ENCODE measurements at places on chromosomes 6 and 20.

DNA sequence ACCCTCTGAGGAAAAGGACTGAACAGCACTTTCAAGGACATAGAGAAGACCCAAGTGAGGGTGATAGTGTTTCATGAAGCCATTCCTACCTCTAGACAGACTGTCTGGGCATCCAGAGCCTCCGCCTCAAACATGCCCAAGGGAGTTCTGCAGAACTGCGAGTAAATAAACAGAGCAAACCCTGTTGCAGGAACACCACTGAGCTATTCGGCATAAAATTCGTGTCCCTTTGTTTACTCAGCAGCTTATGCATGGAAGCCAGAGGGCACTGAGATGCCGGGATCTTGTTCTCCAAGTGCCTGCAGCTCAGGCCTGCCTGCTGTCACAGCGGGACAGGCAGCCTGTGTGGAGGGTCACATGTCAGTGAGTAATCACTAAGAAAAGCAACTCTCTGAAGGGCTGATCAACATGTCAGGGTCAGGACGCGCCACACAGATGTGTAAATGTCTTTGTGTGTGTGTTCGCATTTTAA is 164.9 kb upstream of the HEY2 start:
- DNase-seq, result peak; percentile 81

DNA sequence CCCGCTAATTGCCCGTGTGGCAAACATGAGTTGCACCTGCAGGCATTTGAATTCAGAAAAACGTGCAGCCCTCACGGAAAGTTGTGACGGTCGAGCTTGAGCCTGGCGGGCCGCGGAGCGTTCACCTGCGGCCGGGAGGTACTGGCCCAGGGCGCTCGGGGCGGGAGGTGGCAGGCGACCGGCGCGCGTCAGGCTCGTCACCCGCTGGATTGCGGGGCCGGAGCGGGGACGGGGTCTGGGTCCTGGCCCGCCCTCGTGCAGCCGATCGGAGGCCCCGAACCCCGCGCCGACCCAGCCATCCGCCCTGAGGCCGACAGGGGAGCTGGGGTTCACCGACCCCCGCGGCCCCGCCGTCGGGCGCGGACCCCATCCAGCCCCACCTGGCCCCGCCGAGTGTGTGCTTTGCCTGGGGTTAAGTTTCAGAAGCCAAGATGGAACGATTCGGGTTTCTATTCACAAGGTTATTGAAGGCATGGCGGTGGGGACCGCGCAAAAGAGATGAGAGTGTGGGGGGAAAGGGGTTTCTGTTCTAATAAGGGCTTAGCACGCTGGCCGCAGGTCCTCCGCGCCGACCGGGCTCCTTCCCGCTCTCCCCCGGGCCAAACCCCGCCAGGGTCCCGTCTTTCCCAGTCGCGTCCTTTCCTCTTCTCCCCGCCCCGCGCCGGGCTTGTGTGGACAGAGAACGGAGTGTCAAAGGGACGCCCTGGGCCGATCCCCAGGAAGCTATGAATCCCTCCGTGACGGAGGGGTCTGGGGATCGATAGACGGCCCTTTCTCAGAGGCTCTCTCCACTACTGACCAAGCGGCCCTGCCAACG is 1.6 kb upstream of the HEY2 start:
- DNase-seq, result no peak

GRCh38 chr6:56144538-56145324 is 102.6 kb downstream of the COL21A1 start:
- peak; percentile 72 for DNase-seq

DNA sequence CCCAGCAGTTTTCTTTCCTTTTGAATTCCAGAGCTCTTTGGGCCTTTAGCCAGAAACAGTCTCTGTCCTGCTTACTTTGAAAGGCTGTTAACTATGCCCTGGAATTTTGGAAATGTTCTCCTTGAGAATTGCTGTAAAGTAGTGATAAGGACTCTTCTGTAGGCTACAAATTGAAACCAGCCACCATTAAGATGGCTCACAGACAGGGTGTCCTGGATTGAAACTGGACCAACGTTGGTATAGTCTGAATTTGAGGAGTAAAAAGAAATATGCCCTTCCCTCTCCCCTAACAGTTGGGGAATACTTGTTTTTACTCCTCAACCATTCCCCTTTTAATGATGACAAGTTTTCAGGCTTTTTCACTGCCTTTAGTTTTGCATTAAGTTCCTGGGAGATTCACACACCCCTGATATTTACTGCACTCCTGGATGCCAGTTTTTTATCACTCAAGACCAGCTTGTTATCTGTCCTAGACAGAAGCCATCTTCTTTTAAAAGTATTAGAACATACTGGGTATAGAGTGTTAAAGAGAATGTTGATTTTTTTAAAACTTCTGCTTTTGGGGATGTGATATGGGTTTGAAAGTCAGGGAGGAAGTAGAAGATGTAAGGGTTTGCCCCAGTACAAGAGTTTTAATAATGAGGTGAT is 21.9 kb downstream of the TOP1 start:
- peak; percentile 47 for DNase-seq

DNA sequence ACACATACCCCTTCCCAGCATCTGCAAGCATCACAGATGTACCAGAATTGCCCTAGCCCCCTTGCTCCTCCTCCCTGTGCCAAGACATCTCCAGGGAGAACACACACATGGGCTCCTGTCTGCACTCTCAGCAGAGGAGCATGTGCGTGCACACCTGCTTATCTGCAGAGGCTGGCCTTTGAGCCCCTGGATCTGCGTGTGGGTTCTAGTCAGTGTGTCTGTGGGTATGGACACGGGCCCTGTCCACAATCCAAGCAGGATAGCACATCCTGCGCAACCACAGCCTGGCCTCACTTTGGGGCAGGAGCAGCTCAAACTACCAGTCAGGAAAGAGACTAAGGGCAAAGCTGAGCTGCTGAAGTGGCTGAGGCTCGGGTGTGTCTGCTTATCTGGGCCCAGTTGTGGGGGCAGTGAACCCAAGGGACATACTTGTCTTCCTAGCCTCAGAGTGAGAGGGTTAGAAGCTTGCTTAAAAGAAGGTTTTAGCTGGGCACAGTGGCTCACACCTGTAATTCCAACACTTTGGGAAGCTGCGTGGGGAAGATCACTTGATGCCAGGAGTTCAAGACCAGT is 41.0 kb downstream of the HM13 start:
- DNase-seq, result no peak

GRCh38 chr20:52270696-52271095 is 79.1 kb upstream of the ZFP64 start:
- DNase-seq, result no peak

DNA sequence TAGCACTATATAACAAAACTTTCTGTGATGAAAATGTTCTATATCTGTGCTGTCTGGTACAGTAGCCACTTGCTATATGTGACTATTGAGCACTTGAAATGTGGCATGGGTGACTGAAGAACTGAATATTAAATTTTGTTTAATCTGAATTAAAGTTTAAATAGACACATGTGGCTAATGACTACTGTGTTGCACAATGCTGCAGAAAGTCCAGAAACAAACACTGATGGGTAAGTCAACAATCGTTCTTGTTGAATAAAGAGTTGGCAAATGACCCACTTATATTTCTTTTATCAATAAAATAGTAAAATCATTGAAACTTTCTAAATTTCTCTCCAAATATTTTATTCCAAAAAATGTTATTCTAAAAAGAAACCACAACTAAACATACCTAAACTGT is 81.8 kb downstream of the PROKR2 start:
- no peak for DNase-seq

- peak; percentile 6 for DNase-seq
Measured at GRCh38 chr6:165060720-165061119, 248.7 kb downstream of the C6orf118 start.

- peak; percentile 24 for DNase-seq
Measured at GRCh38 chr20:46057856-46058598, 29.0 kb downstream of the SLC12A5 start.

- DNase-seq, result peak; percentile 83
Measured at GRCh38 chr6:2999618-3000557, at the start of gene NQO2. TSS of gene NQO2 (plus strand) at chr6:2999894. CDS start at chr6:3006553, 6,659 bp downstream.

- no peak for DNase-seq
Measured at GRCh38 chr6:134331256-134331655, 13.3 kb upstream of the SGK1 start.

GRCh38 chr6:44216677-44217331 is at the start of gene MYMX:
TSS of gene MYMX (plus strand) at chr6:44216926. CDS start at chr6:44217472, 546 bp downstream.
- DNase-seq, result no peak

DNA sequence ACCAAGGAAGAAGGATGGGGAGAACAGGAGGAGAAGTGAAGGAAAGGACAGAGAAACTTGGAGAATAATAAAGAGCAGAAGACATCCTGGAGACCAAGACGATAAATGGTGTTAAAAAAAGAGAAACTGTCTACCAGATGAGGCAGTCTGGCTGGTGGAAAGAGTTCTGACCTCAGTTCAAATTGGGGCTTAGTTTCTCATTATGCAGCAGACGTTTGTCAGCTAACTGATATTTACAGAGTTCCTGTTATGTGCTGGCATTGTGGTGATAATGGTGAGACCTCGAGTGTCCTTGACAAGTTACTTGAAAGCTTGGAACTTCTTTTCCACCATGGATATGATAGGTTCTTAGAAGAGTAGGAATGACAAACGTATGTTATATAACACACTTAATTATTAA is 142.7 kb downstream of the LRRC1 start:
- DNase-seq, result no peak

DNA sequence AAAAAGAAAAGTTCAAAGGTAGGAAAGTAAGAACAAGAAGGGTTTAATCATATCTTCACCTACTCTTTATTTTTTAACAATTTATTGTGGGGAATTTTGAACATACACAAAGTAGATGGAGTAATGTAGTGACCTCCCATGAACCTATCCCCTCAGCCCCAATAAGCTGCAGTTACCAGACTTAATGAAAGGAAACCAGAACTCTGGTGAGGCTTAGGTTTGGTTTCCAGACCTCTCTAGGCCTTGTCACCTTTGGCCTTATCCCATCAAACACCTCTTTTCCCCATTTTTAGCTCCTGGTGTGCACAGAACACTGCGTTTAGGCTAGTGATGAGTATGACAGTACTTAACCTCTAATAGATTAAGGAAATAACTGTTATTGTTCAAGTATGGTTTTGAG is 42.0 kb downstream of the CBFA2T2 start:
- no peak for DNase-seq

- DNase-seq, result no peak
Measured at GRCh38 chr20:1298888-1299511, 29.9 kb downstream of the SDCBP2 start.

DNA sequence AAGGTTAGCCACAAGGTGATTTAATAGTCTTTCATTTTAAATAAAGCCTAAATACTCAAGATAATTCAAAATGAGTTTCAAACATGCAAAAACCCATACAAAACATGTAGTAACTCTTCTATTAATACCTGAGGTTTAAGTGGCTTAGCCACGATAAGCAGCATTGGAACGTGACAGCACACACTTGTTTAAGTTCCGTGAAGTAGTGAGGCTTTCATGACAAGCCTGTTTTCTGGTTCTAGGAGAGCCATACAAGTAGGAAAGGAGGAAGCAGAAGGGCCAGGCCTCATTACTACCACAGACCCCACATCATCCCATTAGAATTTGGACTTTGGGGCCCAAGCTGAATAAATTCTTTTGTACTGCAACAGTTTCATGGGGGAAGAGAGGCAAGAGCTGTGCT is 54.3 kb upstream of the PRND start:
- no peak for DNase-seq

- DNase-seq, result no peak
Measured at GRCh38 chr20:37480919-37481318, 40.1 kb upstream of the NNAT start.

GRCh38 chr6:107114926-107115694 is at the start of gene BEND3:
TSS of gene BEND3 (minus strand) at chr6:107115515. CDS start at chr6:107099285, 16,230 bp downstream.
- DNase-seq, result no peak

DNA sequence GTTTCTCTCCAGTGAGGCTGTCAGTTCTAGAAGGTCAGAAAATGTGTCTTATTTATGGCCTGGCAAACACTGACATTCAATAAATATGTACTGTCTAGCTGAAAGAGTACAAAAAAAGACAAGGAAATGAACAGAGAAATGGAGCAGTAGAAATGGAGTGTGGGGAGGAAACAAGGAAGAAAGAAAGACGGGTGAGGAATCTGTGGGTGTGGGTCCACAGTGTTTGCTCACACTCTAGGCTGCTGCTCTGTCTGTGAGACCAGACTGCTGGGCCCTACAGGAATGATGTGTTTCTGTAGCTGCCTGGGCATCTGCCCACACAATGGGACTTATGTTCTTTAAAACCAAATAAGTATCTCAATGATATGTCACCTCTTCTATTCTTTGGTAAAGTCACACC is 114.2 kb downstream of the MOXD1 start:
- no peak for DNase-seq

- DNase-seq, result no peak
Measured at GRCh38 chr6:133918208-133918930, 29.5 kb downstream of the TCF21 start.

- no peak for DNase-seq
Measured at GRCh38 chr20:62550087-62550632, 74.4 kb upstream of the GATA5 start.

- no peak for DNase-seq
Measured at GRCh38 chr20:44110816-44111568, 76.0 kb downstream of the JPH2 start.

- DNase-seq, result peak; percentile 91
Measured at GRCh38 chr6:106163446-106163965, 77.4 kb downstream of the PRDM1 start.

- DNase-seq, result no peak
Measured at GRCh38 chr20:51326201-51326819, 216.2 kb downstream of the NFATC2 start.

DNA sequence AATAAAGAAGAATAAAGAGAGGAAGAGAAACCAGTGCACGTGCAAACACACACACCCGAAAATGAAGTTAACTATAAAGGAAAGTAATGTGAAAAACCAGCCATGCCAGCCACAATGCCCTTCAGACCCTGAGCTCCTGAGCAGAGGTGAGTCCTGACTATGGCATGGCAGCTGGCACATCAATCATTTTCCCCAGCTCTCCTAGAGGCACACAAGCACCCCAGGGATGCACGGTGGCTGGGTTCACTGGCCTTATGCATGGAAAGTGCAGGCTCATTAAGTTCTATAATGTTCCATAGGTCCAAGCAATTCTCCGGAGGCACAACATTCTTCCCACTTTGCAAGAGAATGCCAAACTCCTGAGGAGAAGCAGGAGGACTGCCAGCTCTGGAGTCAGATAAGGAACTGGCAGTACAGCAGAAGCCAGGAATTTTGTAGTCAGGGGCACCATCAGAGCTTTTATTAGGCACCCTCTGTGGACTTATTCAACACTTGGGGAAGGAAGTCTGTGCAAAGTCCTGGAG is 175.0 kb upstream of the PRDM1 start:
- DNase-seq, result no peak

DNA sequence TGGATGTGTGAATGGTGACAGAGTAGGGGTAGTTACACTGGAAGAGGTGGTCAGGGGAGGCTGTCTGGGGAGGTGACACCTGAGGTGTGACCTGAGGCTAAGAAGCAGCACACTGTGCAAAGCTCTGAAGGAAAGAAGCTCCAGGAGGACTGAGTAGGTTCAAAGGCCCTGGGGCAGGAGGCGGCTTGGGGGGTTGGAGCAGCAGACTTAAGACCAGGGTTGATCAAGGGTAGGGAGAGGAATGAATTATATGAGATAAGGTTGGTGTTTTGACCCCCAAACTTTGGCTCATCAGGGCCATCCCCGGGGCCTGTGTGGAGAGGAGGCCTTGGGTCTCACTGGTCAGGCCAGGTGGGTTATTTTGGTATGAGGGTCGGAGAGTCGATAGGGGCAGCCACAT is 166.1 kb downstream of the GRM4 start:
- no peak for DNase-seq

GRCh38 chr6:170147832-170148708 is 142.8 kb downstream of the DLL1 start:
- no peak for DNase-seq
